Stimulated activated CD4-positive, alpha-beta T cell treated with anti-CD3 and anti-CD28 coated beads, Interleukin-1b, Interleukin-23, amount 100 ng/mL, for 1 hour (primary cell): ENCODE measurements at places on chromosomes 13 and 19.

GRCh38 chr13:24232474-24232873 lies 72.0 kb downstream of the SPATA13 start:
- no peak for DNase-seq

GRCh38 chr13:114092468-114092867 lies 40.0 kb downstream of the RASA3 start:
- no peak for DNase-seq

GRCh38 chr13:97121894-97122293 lies 100.2 kb upstream of the MBNL2 start:
- DNase-seq, result no peak

DNA sequence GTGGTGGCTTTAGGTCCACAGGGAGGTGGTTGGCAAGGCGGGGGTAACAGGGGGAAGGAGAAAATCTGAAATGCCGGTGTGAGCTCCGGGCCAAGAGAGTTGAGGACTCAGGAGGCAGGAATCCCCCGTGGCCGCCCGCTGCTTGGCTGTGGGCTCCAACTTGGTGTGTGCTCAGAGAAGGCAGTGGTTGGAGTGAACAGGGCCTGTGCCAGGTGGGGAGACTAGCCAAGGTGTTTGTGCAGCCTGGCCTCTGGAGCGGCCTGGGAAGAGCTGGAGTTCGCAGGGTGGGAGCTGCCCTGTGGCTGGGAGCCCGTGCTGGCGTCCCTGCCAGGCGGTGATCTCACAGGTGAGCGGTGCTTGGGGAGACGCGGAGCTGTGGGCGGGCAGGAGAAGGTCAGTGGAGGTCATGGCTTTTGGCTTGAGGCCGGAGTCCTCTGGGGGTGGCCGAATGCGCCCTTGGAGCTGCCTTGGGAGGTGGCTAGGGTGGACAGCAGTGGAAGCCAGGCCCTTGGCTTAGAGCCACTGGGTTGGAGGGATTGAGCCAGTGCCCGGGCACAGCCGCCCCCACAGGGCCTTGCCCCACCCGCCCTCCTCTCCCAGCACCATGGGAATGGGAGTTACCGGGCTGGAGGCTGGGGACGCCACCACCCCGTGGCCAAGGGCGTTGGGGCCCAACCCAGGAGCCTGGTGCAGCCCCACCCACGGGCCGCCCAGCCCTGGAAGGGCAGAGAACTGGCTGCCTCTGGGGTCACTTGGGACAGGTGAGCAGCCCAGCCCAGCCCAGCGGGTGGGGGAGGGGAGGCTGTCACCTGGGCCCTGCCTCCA lies 7.1 kb upstream of the CIRBP start:
- no peak for DNase-seq

- DNase-seq, result no peak
These were observed 63.3 kb downstream of the DCLK1 start for GRCh38 chr13:36067746-36068381.

DNA sequence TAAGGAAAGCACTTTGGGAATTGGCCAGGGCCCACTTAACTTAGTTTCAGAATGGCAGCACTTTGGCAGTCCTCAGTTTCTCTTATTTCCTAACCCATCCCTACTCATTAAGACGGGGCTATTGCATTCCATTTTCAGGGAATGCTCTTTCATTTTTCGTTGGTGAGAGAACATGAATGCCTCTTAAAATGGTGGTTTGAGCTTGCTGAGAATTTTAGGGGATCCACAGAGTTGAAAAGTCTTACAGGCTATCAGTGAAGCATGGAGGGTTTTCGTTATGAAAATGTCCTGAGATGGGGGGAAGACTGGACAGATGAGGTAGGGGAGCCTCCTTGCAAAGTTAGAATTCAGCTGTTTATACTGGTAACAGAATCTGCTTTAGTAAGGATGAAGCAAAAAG lies 71.4 kb downstream of the LRCH1 start:
- DNase-seq, result no peak
